ENCODE measurements at places on chromosomes 12 and 14. TPM values are rescaled to one million over a fixed set of nuclear protein-coding genes. Genes with fewer than 3 reads are reported as not detected.

The RBP5 gene
- total RNA-seq, result 12.9 TPM

The TAS2R31 gene
- 7.4 TPM for total RNA-seq

DNA sequence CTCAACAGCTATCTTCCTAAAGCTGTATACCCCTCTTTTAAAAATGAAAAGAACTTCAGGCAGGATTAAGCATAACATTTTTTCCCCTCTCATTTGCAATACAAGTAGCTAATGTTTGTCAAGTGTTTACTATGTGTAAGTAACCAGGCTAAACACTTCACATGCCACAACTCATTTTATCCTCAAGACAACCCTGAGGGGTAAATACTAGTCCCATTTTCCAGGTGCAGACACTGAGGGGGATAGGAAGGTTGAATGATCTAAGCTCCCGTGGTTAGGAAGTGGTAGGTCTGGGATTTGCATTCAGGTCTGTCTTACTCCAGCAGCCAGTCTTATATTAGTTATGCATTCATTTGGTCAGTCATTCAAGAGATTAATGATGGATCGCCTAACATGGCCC, 70.7 kb downstream of the ANO6 start:
- DNase-seq, result no peak

DNA sequence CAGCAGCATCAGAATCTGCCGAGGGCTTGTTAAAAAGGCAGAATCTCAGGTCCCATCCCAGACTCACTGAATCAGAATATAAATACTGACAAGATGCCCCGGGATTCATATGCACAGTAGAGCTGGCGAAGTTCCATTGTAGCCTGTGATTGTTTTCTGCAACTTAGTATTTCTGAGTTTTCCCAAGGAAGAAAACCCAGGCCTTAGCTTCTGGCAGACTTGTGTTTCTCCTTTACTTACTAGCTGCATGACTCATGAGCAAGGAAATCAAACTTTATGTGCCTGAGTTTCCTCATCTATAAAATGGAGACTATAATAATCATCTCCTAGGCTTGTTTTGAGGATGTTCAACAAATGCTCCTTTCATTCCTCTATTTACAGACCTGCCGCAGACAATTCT, 278.5 kb upstream of the PLEKHG7 start:
- no peak for DNase-seq

DNA sequence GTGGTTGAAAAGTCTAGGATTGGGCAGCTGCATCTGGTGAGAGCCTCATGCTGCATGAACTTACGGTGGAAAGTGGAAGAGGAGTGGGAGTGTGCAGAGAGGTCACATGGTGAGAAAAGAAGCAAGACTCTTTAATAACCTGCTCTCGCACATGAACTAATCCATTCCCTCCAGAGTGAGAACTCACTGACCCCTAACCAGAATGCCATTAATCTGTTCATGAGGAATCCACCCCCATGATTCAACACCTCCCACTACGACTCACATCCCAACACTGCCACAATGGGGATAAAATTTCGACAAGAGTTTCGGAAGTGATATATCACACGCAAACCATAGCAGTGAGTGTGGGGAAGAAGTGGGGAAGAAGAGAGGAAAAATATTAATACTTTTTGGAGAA, 377.4 kb downstream of the NAV3 start:
- no peak for DNase-seq

The FOXN4 gene
- total RNA-seq, result not detected
